NCI-H1048 (cell line): ENCODE measurements at places on chromosomes 11 and 22.

DNA sequence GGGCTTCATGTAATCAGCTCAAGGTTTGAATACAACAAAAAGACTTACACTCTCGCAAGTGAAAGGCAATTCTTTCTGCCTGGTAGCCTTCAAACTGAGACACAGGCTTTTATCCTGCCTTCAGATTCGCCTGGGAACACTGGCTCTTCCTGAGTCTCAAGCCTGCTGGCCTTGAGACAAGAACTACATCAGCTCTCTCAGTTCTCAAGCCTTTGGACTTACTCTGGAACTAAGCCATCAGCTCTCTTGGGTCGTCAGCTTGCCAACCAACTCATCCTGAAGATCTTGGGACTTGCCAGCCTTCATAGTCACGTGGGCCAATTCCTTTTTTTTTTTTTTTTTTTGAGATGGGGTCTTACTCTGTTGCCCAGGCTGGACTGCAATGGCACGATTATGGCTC is 35.7 kb upstream of the LRRC10B start:
- no peak for DNase-seq

GRCh38 chr11:73077454-73077853 is 64.7 kb downstream of the FCHSD2 start:
- no peak for DNase-seq

GRCh38 chr22:23695141-23695540 is 4.3 kb downstream of the RGL4 start:
- DNase-seq, result no peak

DNA sequence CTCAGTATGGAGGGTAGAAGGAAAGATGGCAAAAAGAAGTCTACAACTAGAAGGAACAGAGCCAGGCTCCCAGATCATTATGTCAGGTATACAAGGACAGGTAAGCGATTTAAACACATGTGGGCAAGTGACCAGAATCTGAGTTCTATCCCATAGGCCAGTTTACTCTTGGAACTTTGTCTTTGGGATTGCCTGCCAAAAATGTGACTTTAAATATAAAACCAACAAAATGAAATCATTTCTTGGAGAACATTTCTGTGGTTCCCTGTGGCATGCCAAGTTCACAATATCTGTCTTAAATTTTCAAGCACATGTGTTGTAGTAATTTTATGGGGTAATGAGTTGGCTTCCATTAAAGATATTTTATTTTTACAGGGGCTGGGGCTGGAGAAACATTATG is 141.0 kb downstream of the SLC17A6 start:
- DNase-seq, result no peak

GRCh38 chr11:46319074-46319453 is 28.2 kb upstream of the DGKZ start:
- DNase-seq, result no peak

- no peak for DNase-seq
These were observed 31.6 kb upstream of the ARHGAP32 start for GRCh38 chr11:129223701-129224149.

DNA sequence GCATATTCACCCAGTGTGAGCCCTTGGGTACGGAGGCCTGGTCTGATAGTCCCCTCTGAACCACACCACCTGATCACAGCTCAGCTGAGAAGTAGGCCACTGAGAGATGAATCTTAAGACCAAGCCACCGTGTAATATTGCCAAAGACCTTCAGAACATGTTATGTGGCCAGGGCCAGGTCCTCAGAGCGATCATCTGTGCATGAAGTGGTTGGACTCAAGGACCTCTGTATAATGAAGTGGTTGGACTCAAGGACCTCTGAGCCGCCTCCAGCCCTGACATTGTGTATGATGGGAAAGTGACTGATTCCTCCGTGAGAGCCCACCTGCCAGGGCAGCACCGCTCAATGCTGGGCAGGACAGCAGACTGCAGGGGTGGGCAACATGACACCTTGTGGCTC is 70.2 kb downstream of the TP53I11 start:
- DNase-seq, result no peak

GRCh38 chr11:73147771-73148681 is 5.9 kb upstream of the FCHSD2 start:
- DNase-seq, result no peak

- DNase-seq, result no peak
These were observed 12.6 kb downstream of the RAB36 start for GRCh38 chr22:23157560-23158515.

GRCh38 chr11:68028802-68029545 is 1.5 kb upstream of the NDUFS8 start:
- no peak for DNase-seq

- DNase-seq, result no peak
These were observed 15.5 kb downstream of the NEU3 start for GRCh38 chr11:75004215-75004614.

DNA sequence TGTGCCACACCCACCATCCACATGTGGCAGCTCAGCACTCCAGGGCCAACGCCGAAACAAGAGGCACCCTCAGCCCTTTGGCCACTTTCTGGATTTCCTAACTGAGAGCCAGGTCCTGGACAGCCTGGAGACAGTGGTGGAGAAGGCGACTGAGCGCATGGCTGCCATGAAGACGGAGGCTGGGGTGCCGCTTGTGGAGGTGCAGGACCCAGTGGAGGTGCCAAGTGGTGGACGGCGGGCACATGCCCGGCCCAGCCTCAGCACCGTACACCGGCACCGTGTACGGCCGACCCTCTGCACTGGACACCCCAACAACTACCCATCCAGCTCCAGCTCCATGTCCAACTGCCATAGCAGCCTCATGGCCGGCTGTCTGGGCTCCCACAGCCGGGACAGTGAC is 1.5 kb downstream of the CCDC116 start:
- no peak for DNase-seq

- no peak for DNase-seq
These were observed 134.1 kb downstream of the NAV2 start for GRCh38 chr11:19846654-19847305.

DNA sequence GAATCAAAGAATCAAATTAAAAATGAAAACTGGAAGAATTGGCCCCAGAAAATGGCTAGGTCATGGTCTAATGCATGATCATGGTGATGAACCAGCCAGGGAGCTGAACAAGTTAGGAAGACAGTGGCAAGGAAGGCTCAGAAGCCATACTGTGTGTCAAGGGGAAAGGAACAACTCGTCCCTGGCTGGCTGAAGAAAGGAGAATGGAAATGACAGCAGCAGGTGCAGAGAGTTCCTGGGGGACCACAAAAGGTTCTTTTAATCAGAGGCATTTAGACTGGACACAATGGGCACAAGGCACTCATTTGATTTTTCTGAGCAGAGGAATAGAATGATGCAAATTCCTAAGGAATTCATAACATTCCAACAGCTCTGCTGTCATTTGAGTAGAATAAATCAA is 209.9 kb downstream of the LARGE1 start:
- no peak for DNase-seq

GRCh38 chr22:39809772-39810557 is 83.6 kb downstream of the ENTHD1 start:
- no peak for DNase-seq

- no peak for DNase-seq
These were observed 1.1 kb upstream of the PHLDB1 start for GRCh38 chr11:118606157-118606843.

GRCh38 chr11:117384045-117384444 is 56.4 kb downstream of the CEP164 start:
- no peak for DNase-seq
